Neuronal stem cell (in vitro differentiated cells): ENCODE measurements at places on chromosomes 11 and 22.

- no peak for DNase-seq
Measured at GRCh38 chr22:46346680-46347405, 11.3 kb downstream of the TRMU start.

GRCh38 chr11:104490182-104490581, 326.2 kb upstream of the PDGFD start:
- DNase-seq, result no peak

GRCh38 chr11:14764179-14764578, 120.6 kb downstream of the PDE3B start:
- DNase-seq, result no peak

DNA sequence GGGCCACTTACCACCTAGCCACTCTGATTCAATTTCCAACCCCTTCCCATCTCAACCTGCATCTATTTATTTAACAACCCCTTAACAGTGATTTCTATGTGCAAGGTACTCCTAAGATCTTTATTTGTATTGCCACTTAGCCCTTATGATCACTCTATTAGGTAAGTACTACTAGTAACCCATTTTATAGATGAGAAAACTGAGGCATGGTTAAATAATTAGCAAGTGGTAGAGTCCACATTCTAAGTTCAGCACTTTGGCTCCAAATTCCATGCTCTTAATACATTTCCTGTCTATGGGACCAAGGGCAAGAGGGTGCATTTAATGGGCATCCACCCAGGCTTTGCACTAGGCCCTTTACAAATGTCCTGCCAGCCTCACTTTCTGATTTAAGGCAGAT, 38.1 kb upstream of the CSNK2A3 start:
- no peak for DNase-seq

GRCh38 chr11:101470881-101471520, 112.8 kb downstream of the TRPC6 start:
- no peak for DNase-seq

- DNase-seq, result no peak
Measured at GRCh38 chr11:76152741-76153570, 53.3 kb downstream of the WNT11 start.
